ENCODE measurements at places on chromosomes 7 and 10. TPM values are rescaled to one million over a fixed set of nuclear protein-coding genes. Genes with fewer than 3 reads are reported as not detected.

Gene ICA1
- polyA plus RNA-seq, result 38.2 TPM

Gene GJC3
- polyA plus RNA-seq, result 0.73 TPM

Gene THSD7A
- 86.9 TPM for polyA plus RNA-seq

Gene GIMAP2
- polyA plus RNA-seq, result 7.2 TPM

Gene PPP1R3A
- not detected for polyA plus RNA-seq

Gene DKK1
- polyA plus RNA-seq, result 66.7 TPM

Gene TAS2R4
- 6.7 TPM for polyA plus RNA-seq

Gene P4HA1
- polyA plus RNA-seq, result 95.2 TPM

Gene MMD2
- polyA plus RNA-seq, result not detected

Gene CCDC3
- 14.2 TPM for polyA plus RNA-seq

Gene SNX13
- 50.2 TPM for polyA plus RNA-seq

Gene RPEL1
- polyA plus RNA-seq, result 0.18 TPM

Gene PRTFDC1
- 46.0 TPM for polyA plus RNA-seq

Gene DRGX
- polyA plus RNA-seq, result not detected

Gene TMEM270
- polyA plus RNA-seq, result 0.27 TPM

Gene HPSE2
- 0.81 TPM for polyA plus RNA-seq

Gene PNLIPRP3
- not detected for polyA plus RNA-seq

Gene RAMP3
- 8.2 TPM for polyA plus RNA-seq

Gene LIPK
- polyA plus RNA-seq, result not detected

Data from left kidney (tissue), 8 donors.